Caki2 (cell line): ENCODE measurements at places on chromosomes 7 and 10. TPM values are rescaled to one million over a fixed set of nuclear protein-coding genes. Genes with fewer than 3 reads are reported as not detected.

- DNase-seq = no peak
Measured at GRCh38 chr10:6148251-6148701, 54.5 kb upstream of the PFKFB3 start.

DNA sequence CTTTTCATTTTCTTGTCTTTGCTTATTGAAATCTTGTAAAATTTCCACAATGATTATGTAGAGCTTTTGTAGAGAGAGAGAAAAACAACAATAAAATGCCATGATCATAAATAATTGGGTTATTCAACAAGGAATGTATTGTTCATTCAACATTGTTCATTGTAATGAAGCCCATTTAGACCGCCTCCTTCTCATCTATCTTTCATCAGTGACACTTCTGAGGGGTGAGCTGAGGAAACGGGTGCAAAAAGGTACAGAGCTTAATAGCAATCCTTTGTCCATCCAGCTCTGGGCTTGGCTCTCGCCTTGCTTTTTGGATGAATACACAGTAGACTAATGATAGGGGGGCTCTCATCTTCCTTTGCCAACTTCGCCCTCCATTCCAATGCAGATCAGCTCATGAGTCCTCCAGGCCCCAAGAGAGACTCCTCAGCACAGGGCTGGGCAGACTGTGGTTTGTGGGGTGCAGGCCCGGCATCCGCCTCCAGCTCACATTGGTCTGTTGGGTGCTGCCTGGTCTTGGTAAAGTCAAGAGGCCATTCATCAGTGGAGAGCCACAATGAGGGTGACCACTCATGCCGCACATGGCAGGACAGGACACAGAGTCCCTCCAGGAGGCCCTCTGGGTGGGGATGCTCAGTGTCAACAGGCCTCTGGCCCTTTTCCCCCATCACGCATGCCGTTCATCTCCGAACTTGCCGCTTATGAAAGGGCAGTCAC lies 17.9 kb upstream of the PPA1 start:
- DNase-seq = no peak

DNA sequence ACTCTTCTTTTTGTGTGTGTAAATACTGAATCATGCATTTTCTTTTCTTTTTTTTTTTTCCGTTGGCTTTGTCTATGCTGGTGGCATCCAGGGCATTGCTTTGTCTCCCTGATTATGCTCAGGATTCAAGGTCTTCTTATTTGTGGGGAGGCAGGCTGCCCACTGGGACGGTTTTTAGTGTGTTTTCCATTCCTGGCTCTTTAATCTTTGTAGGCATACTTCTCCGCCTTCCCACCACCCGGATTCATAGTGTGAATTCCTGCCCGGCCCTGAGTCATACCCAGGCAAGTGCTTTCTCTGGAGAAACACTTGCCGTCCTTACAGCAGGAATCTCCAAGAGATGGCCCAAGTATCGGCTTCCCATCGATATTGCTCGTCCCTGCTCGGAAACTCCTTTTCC lies 5.2 kb downstream of the ZNF655 start:
- DNase-seq = peak; percentile 26

GRCh38 chr10:26112532-26112931 lies 104.0 kb upstream of the GAD2 start:
- no peak for DNase-seq

GRCh38 chr10:121662945-121663917 lies 65.0 kb upstream of the FGFR2 start:
- no peak for DNase-seq

DNA sequence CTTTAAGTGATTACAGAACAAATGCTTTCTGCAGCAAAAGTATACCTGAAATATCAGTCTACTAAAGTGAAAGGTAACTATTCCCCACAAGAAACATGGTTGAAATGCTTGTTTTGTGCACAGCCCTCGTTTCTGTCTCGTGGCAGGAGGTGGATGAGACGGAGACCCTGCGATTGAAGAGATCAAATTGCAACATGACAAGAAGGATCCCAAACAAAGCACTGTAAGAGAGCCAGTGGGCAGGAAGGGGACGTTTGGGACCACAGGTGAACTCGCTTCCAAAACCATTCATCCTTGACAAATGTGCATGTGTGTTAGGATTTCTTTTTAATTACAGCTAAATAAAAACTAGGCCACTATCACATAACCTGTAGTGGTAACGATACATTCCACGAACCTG lies 192.6 kb downstream of the CCSER2 start:
- no peak for DNase-seq

DNA sequence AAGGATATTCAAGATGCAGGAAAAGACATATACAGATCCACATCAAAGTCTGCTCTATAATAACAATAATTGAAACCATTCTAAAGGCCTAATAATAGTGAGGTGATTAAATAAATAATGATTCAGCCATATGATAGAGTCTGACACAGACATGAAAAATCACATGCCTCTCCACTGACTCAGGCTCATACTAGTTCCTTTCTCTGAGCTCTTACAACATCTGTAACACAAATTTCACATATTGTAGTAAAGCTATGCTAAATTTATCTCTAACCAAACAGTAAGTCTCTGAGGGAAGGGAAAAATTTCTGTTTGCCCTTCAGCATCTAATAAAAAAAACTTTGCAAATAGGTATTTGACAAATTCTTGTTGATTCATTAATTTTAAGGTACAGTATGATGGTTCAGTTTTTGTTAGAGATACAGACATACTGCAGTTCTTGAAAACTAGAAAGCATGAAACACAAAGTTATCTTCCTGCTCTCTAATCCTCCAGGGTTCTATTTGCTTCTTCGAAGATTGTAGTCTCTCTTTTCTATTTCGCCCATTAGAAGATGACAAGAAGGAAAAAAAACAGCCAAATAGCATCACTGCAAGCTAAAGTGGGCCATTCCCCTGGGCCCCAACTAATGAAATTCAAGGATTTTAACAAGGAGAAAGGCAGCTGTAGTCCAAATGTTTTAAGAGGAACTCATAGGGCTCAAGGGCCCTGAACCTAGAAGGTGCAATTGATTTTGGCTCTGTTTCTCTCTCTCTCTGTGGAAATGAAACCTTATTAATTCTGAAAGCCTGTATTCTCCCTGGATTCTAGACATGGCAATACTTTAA lies 53.9 kb downstream of the CUBN start:
- DNase-seq = peak; percentile 62

GRCh38 chr7:29013082-29013695 lies 55.1 kb upstream of the TRIL start:
- no peak for DNase-seq

- no peak for DNase-seq
Measured at GRCh38 chr7:137354961-137355360, 11.4 kb upstream of the PTN start.

DNA sequence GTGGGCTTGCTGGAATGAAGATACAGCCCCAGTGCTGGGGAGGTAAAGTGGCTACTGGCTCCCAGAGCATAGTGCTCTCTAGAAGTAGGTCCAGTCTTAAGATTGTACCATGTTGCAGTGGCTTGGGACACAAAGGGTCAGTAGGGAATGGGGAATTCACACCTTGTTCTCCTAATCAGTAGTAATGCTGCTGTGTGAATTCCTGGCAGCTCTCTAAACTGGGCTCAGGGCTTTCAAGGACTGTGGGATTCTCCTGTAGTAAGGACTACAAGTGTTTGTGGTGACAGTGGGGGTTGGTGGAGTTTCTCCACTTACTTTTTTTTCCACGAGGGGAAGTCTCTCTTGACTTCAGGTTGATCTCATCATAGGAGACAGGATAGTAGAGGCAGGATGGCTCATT lies 226.2 kb upstream of the TEX47 start:
- DNase-seq = no peak

The LDB3 gene
- total RNA-seq = 0.03 and 0.17 TPM in 2 replicates
